Left forelimb (tissue), 1 donor: ENCODE measurements at places on chromosomes 6 and 20.

GRCh38 chr20:62428396-62429295 lies 1.3 kb upstream of the RBBP8NL start:
- DNase-seq: no peak

DNA sequence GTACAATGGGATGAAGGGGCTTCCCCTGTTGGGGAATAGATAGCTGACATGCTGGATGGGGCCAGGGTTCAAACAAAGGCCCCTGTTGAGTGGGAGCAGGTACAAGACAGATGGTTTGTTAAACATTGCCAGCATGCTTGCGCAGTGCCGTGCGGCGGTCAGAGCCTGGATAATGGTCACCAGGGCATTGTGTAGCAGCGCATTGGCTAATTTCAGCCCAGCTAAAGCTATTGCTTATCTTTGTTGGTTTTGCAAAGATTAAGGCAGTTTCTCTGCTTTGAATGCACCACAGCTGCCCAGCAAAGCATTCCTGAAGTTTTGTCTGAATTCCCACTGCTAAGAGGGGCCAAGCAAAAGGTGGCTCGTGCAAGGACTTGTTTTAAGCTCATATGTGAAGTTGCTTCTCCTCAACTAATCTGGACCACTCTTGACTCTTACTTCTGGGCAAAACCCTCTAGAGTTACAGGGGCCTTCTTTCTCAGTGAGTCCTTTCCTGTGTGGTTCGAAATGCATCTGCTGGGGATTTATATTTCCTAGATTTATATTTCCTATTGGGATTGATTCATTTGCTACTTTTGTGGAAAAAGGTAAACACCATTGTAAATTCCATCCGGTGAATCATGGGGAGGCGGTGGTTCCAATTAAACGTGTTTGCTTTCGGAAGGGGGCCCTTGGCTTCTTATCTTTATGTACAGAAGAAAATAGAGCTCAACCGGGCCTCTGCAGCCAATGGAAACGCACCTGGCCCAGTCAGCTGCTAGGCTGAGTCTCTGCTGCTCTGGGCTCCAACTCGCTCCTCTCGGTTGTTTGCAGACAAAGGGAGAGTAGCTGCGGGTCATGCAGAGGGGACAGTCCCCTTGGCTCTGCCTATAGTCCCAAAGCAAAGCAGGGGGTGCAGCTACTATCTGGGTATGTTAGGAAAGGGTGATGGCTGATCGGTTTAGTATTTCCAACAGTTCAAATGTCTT lies 72.1 kb downstream of the FOXA2 start:
- no peak for DNase-seq

DNA sequence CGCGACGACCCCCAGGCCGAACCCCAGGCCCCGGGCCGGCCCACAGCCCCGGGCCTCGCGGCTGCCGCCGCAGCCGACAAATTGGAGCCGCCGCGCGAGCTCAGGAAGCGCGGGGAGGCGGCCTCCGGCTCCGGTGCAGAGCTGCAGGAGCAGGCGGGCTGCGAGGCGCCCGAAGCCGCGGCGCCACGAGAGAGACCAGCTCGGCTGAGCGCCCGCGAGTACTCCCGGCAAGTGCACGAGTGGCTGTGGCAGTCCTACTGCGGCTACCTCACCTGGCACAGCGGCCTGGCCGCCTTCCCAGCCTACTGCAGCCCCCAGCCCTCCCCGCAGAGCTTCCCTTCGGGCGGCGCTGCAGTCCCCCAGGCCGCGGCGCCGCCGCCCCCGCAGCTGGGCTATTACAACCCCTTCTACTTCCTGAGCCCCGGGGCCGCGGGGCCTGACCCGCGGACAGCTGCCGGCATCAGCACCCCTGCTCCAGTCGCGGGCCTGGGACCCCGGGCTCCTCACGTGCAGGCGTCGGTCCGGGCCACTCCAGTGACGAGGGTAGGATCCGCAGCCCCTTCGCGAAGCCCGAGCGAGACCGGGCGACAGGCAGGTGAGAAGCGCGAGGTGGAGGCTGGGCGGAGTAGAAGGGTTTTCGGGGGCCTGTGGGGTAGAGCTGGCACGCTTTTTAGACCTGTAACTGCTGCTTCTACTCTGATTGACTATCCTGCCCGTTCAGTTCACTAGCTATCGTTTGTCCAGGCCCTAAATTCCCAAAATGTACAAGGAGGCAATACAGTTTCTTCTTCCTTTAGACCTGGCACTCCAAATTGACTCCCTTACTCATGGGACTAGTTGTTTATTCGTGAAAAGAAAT lies 654 bp downstream of the FAM8A1 start:
- peak; percentile 77 for DNase-seq

- DNase-seq: no peak
Measured at GRCh38 chr6:143986463-143987065, 21.5 kb downstream of the PLAGL1 start.

DNA sequence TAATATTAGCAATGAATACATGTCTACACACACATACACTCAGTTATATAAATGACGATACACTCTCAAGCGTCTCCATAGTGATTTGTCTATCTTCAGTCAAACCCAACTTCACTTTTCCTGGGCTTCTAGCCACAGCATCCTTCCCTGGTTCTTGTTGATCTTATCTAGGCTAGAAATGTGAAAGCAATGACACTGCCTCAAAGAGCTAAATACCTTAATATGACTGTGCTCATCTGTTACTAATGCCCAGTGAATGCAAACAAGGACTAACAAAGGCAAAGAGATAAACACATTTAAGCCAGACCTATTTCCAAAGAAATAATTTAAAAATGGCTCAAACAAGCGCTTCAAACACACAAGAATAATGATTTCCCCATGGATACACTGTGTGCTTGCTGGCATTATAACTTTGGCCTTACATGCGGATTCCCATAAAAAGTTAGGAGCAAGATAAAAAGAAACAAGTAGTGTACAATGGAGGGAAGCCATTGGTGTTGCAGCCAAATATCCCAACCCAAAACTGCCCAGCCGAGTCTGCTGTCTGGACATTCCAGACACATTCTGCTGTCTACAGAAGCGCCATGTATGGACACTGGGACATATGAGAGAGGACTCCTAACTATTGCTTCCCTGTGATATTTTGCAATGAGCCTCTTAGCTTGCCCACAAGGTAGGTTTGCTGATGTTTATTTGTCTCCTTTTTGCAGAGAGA lies 19.5 kb upstream of the DAAM2 start:
- no peak for DNase-seq

DNA sequence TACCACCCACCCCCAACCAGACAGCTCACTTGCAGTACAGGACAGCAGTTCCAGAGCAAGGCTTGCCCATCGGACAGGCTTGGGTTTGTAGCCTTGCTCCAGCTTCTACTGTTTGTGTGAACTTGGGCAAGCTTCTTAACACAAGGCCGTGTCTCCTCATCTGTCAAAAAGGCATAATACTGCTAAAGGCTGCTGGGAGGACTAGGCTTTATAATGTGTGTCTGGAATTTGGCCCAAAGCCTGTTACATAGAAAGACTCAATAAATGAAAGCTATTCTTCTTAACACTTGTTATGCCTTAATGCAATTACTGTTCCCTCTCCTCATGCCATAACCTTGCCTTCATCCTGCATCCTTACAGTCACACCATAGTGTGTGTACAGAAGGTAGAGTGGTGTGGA lies 43.4 kb downstream of the LYRM4 start:
- no peak for DNase-seq

DNA sequence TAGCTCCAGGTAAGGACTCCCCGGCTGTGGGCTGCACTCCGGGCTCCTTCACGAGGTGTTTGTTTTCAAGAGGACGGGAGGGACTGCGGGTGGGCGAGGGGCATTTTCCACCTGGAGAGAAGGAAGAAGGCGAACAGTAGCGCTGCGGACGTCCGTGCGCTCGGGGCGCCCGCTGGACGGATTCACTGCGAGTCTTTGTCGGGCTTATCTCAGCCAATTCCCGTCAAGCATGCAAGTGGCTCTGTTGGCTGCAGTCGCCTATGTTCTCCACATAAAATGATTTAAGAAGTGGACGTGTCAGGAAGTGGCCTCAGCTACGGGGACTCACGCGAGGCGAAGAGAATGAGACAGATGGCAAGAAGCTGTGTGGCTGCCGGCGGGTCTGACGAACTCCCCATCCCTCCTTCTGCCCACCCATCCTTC lies 332 bp downstream of the GRIK2 start:
- no peak for DNase-seq

DNA sequence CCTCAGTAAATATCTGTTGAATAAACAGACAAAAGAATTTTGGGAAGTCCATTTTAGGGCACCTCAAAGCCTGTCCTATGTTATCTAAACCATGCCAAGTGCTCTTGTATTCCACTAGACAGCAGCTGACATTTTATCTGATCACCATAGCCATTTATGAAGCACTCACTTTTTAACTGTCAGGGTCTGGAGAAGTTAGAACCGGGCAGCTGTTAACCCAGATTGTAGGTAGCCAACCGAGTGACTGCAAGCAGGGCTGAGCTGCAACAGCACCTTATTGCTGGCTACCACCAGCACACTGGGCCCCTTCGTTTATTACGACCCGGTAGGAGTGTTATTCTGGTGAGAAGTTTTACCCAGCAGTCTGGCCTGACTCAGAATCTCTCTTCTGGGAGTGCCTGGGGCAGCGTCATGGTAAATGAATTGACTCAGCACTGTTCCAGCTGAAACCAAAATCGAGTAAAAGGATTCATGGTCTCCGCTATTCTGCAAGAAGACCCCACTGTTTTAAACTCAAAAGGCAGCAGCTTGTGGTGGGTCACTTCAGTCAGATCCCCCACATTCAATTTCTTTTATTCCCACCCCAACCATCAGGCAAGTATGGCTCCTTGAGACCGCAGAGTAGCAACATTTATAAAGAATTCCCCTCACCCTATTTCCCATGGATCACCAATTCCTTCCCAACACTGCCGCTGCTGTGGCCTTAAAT lies 1.7 kb downstream of the UBE2V1 start:
- DNase-seq: no peak

- DNase-seq: no peak
Measured at GRCh38 chr6:90039911-90040310, 145.6 kb downstream of the GJA10 start.

DNA sequence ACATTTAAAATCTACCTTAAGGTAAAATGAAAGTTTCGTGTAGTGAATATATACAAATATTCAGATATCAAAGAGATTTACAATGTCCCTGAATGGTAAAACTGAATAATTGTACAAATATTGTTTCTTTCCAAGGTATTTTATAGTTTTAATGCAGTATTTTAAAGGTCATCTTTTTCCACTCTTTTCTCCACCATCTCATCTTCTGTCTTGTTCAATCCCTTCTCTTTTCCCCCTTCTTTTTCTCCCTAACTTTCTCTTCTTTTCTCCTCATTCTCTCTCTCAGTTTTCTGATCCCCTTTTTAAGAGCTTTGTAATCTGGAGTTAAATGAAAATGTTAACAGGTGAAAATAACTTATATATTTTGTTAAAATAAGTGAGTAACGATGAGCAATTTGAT lies 126.9 kb downstream of the ADGRB3 start:
- no peak for DNase-seq

GRCh38 chr6:186340-186965 lies 105.8 kb upstream of the DUSP22 start:
- DNase-seq: no peak

DNA sequence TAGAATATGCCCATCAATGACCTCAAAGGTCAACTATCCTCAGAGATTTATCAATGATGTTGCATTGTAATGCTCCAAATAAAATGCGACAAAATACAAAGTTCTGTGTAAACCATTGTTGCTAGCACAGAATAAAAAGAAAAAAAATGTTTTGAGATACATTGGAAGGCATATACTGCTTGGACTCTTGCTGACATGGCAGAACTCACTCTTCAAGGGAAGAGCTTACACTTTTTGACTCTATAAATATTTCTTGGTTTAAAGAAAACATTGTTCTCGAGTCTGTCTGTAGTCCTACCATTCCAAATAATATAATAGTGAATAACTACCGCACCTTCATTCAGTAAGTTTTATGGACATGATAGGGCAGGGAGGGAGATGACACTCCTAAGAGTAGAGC lies 178.7 kb upstream of the RSPO3 start:
- DNase-seq: no peak

- no peak for DNase-seq
Measured at GRCh38 chr20:57586943-57587277, 26.0 kb downstream of the PCK1 start.

GRCh38 chr20:63687419-63688178 lies 8.9 kb upstream of the TNFRSF6B start:
- DNase-seq: no peak

GRCh38 chr20:57653910-57654309 lies 33.7 kb upstream of the ZBP1 start:
- DNase-seq: no peak

DNA sequence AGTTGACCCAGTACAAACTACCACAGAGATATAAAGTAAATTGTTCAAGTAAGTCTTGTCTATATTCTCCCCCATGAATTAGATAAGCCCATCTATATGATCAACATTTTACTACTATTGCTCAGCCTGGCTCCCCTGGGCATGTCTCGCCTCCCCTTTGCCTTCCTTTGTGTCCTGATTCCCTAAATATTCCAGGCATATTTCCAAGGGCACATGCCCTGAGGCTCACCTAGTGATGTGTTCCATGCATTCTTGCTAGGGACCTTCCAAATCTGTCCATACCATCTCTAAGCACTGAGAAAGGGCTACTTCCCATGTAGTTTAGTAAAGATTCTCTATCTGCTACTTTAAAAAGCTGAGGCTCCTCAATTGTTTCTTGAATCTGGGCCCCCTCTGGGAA lies 309.5 kb upstream of the PRND start:
- DNase-seq: no peak

DNA sequence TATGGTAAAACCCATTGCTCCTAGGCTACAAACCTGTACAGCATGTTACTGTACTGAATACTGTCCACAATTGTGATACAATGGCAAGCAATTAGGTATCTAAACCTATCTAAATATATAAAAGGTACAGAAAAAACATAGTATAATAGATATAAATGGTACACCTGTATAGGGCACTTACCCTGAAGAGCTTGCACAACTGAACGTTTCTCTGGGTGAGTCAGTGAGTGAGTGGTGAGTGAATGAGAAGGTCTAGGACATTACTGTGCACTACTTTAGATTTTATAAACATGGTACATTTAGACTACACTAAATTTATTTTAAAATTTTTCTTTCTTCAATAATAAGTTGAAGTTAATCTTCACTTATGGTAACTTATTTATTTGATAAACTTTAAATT lies 119.9 kb upstream of the CEP85L start:
- DNase-seq: no peak

GRCh38 chr6:40020166-40020565 lies 85.9 kb upstream of the MOCS1 start:
- no peak for DNase-seq

- DNase-seq: peak; percentile 66
Measured at GRCh38 chr6:137933696-137934095, 66.6 kb downstream of the TNFAIP3 start.
